ENCODE measurements at places on chromosomes 4 and X. TPM values are rescaled to one million over a fixed set of nuclear protein-coding genes. Genes with fewer than 3 reads are reported as not detected.
A peak's percentile ranks its signal among the peaks of the same experiment; 100 is the strongest.

GRCh38 chr4:161629694-161630441 is 533.9 kb downstream of the FSTL5 start:
- DNase-seq = no peak
- no peaks in the 10 kb centered on the region for H3K36me3 ChIP-seq
- H3K27me3 ChIP-seq = no peaks in the 10 kb centered on the region
- H3K4me3 ChIP-seq = no peak overlapping the region
- H3K27ac ChIP-seq = no peak overlapping the region

GRCh38 chrX:154458116-154458953 is at the start of gene PLXNA3:
TSS of gene PLXNA3 (plus strand) at chrX:154458281. CDS start at chrX:154460184, 1,903 bp downstream.
- peak within 1 kb of the TSS; percentile 98 for H3K27ac ChIP-seq
- peak; percentile 71 for DNase-seq
- H3K27me3 ChIP-seq = peaks cover 10% of the 10 kb centered on the region
- no peaks in the 10 kb centered on the region for H3K36me3 ChIP-seq
- H3K4me3 ChIP-seq = peak within 1 kb of the TSS; percentile 94
- peaks cover 4% of the 10 kb centered on the region for H3K4me1 ChIP-seq

DNA sequence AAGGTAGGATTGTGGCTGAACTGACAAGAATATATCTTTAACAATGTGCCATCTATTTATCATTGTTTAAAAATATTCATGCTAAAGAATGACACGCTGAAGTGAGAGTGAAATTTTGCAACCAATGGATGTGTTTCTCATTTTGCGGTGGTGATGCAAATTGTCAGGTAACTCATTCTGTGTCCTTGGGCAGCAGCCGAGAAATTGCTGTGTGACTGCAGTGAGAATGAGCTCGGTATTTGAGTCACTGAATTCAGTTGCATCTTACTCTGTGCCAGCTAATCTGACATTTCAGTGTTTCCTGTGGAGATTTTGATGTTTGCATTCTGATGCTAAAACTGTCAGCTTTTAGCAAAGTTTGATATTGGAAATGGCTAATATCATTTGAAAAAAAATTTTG is 28.1 kb downstream of the MCUB start:
- DNase-seq = no peak
- H3K27ac ChIP-seq = no peak overlapping the region
- peaks cover under 1% of the 10 kb centered on the region for H3K27me3 ChIP-seq
- no peak overlapping the region for H3K4me3 ChIP-seq
- peaks cover under 1% of the 10 kb centered on the region for H3K36me3 ChIP-seq

GRCh38 chrX:153644356-153645125 is 2.5 kb upstream of the DUSP9 start:
- no peaks in the 10 kb centered on the region for H3K36me3 ChIP-seq
- H3K27me3 ChIP-seq = peaks cover 3% of the 10 kb centered on the region
- peaks cover 6% of the 10 kb centered on the region for H3K4me1 ChIP-seq
- no peak for DNase-seq

Gene SH3TC1
- not detected for total RNA-seq

Gene AFM
- not detected for total RNA-seq

DNA sequence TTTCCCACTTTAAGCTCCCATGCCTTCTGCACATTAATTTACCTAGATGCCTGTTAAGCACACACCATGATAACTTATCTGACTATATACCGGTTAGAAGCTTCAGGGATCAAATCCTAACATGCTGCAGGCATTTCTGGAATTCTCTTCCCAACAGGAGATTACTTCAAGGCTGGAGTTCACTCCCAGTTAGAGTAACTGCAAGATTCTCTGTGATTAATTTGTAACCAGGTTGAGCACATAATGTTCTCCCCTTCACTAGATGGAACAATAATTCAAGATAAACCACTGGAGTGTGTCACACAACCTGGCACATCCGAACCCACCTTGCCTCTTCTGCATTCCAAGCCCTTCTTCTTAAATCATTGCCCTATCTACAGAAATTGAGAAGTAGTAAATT is 11.8 kb upstream of the UGT2A3 start:
- DNase-seq = no peak
- no peak overlapping the region for H3K4me3 ChIP-seq
- H3K27ac ChIP-seq = no peak overlapping the region
- H3K27me3 ChIP-seq = no peaks in the 10 kb centered on the region
- no peaks in the 10 kb centered on the region for H3K36me3 ChIP-seq
